ENCODE measurements at places on chromosomes 7 and 10.

GRCh38 chr7:40709062-40709964 lies 574.5 kb downstream of the SUGCT start:
- DNase-seq: no peak

DNA sequence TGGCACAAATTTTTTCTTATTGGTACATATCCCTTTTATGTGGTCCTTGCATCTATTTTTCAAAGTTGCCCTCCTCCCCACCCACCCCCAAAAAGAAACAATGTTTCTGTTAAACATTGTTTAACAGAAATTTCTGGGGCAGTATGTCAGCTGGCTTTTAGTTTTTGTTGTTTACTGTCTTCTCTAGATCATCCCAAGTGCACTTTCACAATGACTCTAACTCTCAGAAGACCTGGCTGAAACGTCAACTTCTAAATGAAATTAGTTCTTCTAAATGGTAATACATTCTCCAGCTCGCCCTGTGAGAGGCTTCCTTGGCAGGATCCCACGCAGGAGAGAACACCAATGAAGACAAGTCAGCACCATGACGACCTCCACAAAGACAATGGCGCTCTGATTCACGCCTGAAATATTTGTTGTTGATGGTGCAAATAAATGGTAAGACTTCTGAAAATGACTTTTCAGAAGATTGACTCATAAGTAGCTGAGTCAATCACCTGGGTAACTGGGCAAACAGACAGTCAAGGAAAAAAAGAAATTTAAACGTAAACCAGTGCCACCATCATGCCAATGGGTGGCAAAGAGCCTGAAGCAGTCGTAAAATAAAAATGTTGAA lies 293.7 kb downstream of the FZD1 start:
- no peak for DNase-seq

DNA sequence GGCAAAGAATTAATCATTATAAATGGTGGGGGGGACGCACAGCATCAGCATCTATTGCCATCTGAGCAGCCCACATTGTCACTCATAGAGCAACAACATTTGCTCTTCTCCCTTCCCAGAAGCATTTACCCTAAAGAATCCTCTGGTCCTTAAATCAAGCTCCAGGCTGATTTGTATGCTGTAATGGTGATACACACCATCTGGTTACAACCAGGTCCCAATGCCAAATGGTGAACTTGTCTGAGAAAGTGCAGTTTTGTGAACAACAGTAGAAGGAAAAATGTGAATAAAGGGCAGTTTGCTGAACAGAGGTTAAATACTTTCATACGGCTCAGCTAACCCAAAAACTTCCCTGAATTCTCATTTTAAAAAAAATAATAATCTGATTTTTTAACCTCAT lies 38.8 kb upstream of the TCF7L2 start:
- peak; percentile 1 for DNase-seq

- no peak for DNase-seq
Observed at GRCh38 chr7:45917064-45917463, 4.0 kb downstream of the IGFBP3 start.

- DNase-seq: no peak
Observed at GRCh38 chr7:79531905-79532664, 78.6 kb upstream of the MAGI2 start.

- DNase-seq: no peak
Observed at GRCh38 chr7:29480934-29481651, 82.5 kb upstream of the PRR15 start.

DNA sequence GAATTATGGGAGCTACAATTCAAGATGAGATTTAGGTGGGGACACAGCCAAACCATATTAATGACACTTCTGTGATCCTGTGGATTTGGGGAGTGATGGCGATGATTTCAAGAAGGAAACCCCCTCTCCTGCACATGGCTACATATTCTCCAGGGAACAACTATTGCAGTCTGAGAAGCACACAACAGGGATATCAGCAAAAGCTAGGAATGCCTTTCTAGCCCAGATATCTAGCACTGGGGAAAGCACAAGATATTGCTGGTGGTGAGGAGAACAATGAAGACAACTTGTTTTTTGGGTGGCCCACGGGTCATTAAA lies 24.3 kb downstream of the EPDR1 start:
- no peak for DNase-seq

GRCh38 chr10:48836605-48837004 lies 103.0 kb downstream of the LRRC18 start:
- no peak for DNase-seq

- no peak for DNase-seq
Observed at GRCh38 chr10:129725482-129725881, 238.6 kb downstream of the EBF3 start.

DNA sequence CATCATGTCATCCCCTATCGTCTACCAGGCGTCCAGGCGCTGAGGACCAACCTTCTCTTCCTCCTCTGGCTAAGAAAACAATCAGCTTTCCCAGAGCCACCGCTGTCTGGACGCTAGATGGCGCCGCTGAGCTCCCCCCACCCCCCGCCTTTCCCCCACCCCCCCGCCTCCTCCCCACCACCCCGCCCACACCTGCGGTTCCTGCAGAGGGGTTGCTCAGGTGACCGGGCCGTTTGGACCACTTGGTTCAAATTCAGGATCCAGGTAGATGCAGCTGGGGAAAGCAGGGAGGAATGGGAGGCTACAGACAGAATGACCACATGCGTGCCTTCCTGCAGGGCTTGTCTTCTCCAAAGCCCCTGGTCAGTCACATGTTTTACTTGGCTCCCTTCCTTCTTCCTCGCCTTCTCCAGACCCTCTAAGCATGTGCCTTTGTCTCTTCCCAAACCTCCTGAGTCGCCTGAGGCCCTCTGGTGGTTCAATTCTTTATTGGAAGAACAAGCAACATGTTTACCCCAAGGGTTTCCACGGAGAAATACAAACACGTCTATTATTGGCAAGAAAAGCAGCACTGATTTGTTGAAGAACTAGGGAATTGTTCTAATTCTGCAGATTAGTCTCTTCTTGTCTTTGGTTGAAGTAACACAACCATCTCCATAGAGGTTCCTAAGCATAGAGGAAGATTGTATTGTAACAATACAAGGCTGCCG lies 24.7 kb downstream of the AOC1 start:
- DNase-seq: peak; percentile 57

DNA sequence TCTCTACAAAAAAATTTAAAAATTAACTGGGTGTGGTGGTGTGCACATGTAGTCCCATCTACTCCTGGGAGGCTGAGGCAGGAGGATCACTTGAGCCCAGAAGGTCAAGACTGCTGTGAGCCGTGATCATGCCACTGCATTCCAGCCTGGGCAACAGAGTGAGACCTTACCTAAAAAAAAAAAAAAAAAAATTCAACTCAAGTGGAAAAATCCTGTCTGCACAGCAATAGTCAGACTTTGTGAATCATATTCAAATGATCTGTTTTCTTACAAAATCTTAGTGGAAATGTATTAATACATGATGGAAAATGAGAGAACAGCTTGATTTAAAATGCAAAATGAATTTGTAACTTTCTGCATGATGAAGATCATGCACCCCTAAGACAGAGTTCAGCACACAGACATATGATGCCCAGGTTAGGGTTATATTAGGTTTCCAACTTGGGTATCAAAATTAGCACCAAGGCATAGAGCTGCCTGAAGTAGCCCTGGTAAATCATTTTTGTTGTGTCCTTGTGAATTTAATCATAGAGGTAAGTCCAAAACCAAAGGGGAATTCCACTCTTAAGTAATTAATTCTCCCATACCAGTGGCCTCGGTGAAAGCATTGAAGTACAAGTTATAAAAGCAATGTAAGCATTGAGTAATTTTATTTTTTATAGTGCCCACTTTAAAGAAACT lies 93.8 kb downstream of the ADD3 start:
- no peak for DNase-seq
